ENCODE measurements at places on chromosomes 16 and 17.
A peak's percentile ranks its signal among the peaks of the same experiment; 100 is the strongest.

DNA sequence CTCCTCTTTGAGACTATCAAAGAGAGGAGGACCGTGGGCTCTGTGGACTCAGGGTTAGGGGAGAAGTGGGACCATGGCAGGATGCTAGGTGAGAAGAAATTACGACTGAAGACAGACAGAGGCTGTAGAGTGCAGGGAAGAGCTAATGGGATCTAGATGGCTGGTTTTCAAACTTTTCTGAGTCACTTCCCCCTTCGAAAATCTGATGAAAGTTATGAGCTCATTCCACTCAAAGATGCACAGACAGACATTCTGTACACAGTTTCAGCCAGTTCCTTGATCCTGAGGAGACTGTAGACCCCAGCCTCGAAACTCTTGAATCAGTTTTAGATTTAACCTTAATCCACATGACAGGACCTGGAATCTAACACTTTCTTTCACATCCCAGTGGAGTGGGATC lies 40.7 kb downstream of the RGS9 start:
- DNase-seq = peak; percentile 32

- DNase-seq = no peak
These were observed 80.1 kb downstream of the SOCS1 start for GRCh38 chr16:11175787-11176341.

DNA sequence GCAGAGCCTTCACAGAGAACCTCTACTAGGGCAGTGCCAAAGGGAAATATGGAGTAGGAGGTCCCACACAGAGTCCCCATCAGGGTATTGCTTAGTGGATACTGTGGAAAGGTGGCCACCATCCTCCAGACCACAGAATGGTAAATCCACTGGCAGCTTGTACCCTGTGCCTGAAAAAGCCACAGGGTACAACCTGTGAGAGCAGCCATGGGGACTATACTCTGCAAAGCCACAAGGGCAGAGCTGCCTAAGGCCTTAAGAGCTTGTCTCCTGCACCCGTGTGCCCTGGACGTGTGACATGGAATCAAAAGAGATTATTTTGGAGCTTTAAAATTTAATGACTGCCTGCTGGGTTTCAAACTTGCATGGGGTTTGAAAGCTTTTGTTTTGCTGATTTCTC lies 118.0 kb upstream of the SEC14L1 start:
- no peak for DNase-seq

- DNase-seq = no peak
These were observed 2.3 kb downstream of the MT2A start for GRCh38 chr16:56610609-56611111.

- DNase-seq = peak; percentile 84
These were observed 61.2 kb downstream of the CLEC16A start for GRCh38 chr16:11005611-11005975.

DNA sequence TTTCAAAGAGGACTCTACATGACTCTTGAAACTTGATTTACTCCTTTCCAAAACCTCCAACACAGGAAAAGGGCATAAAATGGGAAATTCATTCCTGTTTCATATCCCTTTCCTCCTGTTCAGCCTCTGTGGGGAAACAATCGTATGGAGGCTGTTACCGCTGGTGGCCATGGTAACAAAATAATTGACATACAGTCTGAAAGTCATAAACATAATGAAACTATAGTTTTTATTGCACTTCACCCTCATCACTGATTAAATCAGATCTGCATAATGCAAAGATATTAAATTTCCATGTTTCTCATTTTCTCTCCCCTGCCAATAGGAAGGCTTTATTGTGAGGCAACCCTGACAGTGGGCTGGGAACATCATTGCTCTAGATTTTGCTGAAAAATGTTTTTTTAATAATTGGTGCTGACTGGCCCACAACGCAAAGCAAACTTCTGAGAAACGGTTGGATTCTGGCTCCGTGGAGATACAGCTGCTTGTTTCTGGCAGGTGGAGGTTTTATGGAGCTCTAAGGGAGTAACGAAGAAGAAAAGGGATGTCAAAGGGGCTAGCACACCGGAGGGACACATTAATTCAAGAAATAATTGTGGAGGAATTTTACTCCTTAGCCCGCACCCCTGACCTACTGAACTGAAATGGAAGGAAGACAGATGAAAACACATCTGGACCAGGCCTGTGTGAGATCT lies 154.2 kb upstream of the SHISA6 start:
- DNase-seq = no peak

DNA sequence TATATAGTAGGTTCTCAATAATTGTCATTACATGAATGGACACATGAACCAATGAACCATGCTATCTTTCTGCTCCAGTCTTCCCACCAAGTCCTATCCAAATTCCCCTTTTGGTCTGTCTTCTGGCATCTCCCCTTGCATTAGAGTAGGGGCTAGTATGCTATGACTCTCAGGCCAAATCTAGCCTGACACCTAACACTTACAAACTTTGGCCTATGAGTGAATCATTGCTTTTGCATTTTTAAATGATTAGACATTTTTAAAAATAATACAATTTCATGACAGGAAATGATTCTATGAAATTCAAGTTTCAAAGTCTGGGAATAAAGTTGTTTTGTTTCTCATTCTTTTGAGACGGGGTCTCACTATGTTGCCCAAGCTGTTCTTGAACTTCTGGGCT lies 102.5 kb upstream of the MAF start:
- DNase-seq = no peak

DNA sequence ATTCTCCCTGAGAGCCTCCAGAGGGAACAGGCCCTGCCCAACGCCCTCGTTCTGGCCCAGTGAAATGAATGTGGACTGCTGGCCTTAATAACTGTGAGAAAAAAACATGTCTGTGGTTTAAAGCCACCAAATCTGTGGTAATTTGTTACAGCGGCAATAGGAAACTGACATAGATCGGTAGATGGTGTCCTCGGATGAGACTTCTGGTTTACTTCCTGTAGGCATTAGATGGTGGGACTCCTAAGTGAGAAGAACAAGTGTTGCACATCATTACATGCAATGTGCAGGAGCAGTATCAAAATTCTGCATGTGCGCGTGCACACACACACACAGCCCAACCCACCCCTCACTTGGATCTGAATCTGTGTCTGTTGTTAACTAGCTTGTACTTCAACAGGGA lies 42.0 kb downstream of the CDK5R1 start:
- no peak for DNase-seq

DNA sequence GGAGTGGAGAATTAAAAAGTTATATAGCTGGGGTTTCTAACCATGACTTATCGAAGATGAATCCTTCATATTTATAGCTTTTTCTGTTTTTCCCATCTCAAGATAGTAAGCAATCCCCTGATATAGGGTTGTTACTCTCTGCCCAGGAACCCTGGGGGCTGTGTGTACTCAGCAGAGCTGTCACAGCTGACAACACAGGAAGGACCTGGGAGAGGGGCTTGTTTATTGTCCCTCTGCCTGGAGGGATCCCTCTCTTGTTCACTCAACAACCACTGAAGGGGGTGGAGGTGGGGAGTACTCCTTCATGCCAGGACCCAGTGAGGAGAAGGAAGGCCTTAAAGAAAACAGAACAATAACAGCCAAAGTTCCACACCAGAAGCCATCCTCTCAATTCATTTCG lies 19.8 kb downstream of the ASIC2 start:
- no peak for DNase-seq

DNA sequence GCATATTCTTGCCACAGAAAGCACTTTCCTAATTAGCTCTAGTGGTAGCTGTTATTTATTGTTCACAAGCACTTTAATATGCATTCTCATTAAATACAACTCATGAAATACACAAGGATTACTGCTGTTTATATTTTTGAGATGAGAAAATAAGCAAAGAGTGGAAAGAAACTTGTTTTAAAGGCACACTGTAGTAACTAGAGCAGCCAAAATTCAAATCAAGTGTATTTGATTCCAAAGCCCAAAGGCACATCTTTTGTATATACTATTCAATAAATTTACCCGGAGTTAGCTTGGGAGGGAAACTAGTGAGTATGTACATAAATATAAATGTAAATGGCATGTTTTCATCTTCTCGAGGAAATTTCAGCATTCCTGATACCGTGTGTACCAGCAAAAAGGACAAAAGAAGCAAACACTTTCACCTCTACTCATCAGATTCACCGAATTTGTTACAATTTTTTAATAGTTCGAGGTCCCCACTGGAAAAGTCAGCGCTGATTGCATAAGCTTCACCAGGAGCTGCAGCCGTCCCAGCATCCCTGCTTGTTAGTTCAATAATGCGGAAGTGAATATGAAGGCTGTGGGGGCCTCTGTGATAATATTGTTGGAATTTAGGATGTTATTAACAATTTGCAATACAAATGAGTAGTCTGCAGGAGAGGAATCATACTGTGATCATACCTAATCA lies 371.6 kb upstream of the MON1B start:
- no peak for DNase-seq

DNA sequence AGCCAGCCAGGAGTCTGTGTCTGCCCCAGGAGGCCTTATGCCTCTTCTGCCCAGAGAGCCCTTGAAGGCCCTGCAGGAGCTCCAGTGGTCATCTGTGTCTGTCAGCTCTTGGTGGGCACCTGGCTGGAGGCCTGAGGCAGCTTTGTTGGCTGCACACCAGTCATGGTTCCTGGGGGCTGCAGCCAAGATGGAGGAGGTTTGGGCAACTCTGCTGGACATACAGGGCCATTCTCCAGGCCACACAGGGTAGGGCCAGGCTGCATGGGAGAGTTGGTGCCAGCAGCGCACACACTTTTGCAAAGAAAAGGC lies 29.4 kb downstream of the B9D1 start:
- DNase-seq = no peak

DNA sequence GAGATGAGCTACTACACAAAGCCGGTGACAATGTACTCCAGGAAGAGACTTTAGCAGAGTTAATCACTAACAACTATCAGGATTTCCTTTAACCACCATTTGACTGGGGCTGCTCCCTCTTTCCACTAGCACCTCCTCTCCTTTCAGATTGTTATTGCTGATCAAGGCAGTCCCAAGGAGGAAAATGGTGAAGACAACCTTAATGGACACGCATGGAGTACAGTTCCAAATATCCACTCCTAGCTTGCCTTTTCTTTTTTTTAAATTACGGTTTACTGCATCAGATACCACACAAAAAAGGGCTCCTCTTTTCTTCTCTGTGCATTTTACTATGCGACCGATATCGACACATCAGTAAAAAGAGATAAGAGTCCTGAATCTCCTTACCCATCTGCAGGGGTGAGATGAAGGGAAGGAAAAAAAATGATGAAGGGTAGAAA lies 30.9 kb downstream of the FAM222B start:
- peak; percentile 56 for DNase-seq

GRCh38 chr17:81934098-81934757 lies 2.9 kb downstream of the PYCR1 start:
- no peak for DNase-seq

DNA sequence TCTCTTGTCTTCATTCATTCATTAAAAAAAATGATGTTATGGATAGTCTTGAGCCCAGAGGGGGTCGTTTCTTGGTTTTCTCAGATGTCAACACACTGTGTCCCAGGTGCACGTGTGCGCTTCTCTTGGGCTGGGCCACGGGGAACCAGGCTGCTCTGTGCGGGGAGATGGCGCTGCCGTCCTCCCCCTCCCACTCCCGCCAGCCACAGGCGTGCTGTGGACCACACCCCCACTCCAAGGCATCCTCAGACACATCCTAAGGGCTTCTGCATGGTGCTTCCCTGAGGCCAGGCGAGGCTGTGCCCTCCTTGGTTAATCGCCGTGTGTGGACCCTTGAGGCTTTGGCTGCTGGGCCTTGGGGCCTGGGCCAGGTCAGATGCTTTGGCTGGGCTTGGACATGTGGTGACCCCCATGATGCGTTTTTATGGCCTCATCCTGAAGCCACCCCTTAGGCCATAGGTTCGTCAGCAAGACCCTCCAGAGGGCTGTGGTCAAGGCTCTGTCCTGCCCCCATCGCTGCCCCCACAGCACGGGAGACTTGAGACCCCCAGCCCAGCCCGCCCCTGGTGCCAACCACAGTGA lies 245.7 kb upstream of the CIBAR2 start:
- no peak for DNase-seq

DNA sequence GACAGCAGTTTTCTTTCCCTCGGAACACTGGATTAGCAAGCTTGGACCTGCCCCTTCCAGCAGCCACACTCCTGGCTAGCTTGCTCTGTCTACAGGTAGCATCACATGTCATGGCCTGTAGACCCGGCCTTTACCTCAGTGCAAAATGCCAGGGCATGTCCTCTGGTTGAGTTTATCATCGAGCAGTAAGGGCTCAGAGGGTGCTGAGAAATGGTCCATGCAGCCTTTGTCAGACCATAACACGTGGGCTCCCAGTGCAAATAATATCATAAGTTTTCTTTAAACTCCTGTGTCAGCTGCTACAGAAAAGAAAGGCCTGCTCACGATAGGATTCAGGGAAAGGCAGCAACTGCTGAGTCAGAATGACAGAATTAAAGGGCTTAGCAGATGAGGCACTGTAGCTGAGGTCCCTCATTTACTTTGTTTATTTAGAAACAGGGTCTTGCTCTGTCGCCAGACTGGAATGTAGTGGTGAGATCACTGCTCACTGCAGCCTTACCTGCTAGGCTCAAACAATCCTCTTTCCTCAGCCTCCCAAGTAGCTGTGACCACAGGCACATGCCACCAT lies 8.0 kb upstream of the GNA13 start:
- peak; percentile 98 for DNase-seq

- DNase-seq = no peak
These were observed 692 bp downstream of the BRICD5 start for GRCh38 chr16:2210009-2210332.

DNA sequence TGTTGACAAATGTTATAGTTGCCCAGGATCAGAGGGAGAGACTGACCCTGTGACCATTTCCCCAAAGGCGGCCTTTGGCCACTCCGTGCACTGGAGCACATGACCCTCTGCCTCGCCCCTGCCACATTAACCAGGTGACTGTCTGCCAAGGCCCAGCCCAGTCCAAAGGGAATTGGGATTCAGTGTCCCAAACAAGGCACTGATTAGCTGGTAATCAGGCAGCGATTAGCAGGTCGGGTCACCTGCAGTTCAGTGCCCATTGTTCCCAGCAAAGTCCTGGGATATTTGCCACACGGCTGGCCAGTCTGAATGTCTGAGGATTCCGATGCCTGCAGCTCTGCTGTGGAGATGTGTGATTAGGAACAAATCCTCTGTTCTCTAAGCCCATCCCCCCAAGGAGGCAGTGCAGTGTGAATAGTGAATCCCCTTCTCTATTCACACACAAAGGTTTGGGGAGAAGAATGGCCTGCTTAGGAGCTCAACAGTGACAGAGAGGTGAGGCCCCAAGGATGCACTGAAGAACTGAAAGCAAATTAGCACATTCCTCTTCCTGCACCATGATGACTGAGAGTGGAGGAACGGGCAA lies 123.1 kb upstream of the MAF start:
- no peak for DNase-seq

GRCh38 chr16:4081521-4082021 lies 34.7 kb downstream of the ADCY9 start:
- no peak for DNase-seq

DNA sequence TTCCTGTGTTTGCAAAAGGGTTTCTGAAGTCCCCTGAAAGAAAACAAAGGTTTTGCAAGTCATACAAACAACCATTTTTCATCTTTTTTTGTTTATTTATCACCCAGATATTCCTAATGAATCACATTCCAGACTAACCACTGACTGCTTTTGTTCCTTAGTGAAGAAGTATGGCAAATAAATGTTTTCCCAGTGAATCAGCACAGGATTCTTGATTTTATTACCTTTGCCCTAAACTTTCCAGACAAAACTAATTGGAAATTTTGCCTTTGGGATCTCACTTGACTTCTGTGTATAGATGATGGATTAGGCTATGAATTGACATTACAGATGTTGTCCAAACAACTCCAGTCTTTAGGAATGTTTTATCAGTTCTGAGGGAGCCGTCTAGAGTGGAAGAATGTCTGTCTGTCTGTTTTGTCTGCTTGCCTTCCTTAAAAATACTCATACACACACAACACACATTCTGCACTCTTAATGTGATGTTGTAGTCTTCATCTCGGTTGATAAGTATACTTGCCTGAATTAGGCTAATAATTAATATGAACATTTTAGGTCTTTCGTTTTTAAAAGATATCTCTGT lies 48.9 kb downstream of the VMP1 start:
- DNase-seq = peak; percentile 92
